ENCODE measurements at places on chromosomes 4 and X. TPM values are rescaled to one million over a fixed set of nuclear protein-coding genes. Genes with fewer than 3 reads are reported as not detected.

- no peak for DNase-seq
These were observed 58.0 kb downstream of the ENPEP start for GRCh38 chr4:110533940-110534339.

GRCh38 chr4:153119626-153120025 lies 84.6 kb upstream of the TRIM2 start:
- DNase-seq = no peak

GRCh38 chr4:1177274-1178141 lies 5.1 kb upstream of the SPON2 start:
- peak; percentile 67 for DNase-seq

Gene DCAF4L1
- total RNA-seq = not detected

Gene SORBS2
- total RNA-seq = 108 TPM

Data from transverse colon (tissue), 4 donors.